ENCODE measurements at places on chromosomes 5 and 9. TPM values are rescaled to one million over a fixed set of nuclear protein-coding genes. Genes with fewer than 3 reads are reported as not detected.

GRCh38 chr9:6975198-6975597 is 217.4 kb downstream of the KDM4C start:
- no peaks in the 10 kb centered on the region for H3K4me1 ChIP-seq
- no peak for DNase-seq
- H3K4me3 ChIP-seq, result no peak overlapping the region
- peak overlapping the region; percentile 26 for H3K27ac ChIP-seq
- H3K36me3 ChIP-seq, result no peaks in the 10 kb centered on the region

DNA sequence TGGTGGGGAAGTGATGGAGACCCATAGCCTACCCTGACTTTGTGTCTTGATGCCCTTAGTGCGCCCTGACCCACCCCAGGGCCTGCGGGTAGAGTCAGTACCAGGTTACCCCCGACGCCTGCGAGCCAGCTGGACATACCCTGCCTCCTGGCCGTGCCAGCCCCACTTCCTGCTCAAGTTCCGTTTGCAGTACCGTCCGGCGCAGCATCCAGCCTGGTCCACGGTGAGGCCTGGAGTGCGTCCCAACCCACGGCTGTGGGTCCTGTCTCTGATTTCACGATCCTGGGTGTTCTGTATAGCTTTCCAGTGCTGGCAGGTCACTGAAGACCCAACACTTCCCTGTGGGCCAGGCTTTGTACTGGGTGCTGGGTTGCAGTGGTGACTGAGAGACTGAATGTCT is 4.0 kb downstream of the CCL27 start:
- no peak overlapping the region for H3K27ac ChIP-seq
- peaks cover 34% of the 10 kb centered on the region for H3K36me3 ChIP-seq
- H3K4me1 ChIP-seq, result peaks cover 26% of the 10 kb centered on the region
- no peak for DNase-seq
- H3K27me3 ChIP-seq, result no peaks in the 10 kb centered on the region

DNA sequence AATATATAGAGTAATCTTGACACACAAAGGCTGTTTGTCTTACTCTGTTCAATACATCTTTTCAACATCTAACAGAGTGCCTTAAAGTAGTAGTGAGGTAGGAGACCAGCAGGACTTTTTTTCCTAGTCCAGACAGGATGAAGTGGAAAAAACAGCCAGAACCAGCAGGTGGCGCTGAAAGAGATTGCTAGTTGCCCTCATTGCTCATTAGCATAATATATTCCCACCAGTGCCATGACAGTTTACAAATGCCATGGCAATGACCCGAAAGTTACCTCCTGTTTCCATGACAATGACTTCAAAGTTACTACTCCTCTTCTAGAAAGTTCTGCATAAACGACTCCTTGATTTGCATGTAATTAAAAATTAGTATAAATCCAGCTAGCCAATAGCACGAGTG is 387.4 kb downstream of the ACTL7B start:
- H3K4me3 ChIP-seq, result no peak overlapping the region
- H3K4me1 ChIP-seq, result peaks cover 22% of the 10 kb centered on the region
- no peaks in the 10 kb centered on the region for H3K27me3 ChIP-seq
- DNase-seq, result peak; percentile 21

DNA sequence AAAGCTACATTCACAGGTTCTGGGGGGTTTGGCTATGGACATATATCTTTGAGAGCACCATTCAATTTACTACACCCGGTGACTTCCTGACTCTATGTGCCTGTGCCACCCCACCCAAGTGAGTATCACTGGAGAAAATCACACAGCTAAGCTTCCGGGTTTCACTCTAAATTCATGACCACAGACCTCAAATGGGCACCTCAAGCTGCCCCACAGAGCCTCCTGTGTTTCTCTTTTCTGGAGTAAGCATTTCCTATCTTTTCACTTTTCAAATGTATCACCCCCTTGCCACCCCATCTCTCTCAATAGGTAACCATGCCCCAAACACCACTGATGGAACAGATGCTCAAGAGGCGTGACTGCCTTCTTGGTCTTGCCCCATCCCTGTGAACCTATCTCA is 49.2 kb upstream of the NEK6 start:
- H3K36me3 ChIP-seq, result no peaks in the 10 kb centered on the region
- no peaks in the 10 kb centered on the region for H3K4me1 ChIP-seq
- no peak overlapping the region for H3K4me3 ChIP-seq
- H3K27me3 ChIP-seq, result no peaks in the 10 kb centered on the region

DNA sequence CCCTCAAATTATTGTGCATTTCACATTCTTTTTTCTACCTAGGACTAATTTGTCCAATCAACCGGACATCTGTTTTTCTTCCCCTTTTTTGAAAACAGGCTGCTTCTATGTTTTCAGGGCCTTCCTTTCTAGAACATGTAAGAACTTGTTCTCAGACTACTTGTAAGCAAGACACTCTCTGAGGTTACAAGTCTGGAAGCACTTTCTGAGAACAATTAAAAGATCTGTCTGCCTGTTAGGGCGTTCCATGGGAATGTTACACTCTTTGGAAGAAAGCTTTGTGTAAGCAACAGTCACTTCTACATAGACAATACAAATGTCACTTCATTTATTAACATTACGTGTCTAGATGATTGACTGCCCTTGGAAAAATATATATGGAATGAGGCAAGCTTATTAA is 50.9 kb upstream of the HSPB3 start:
- no peaks in the 10 kb centered on the region for H3K27me3 ChIP-seq
- H3K4me3 ChIP-seq, result no peak overlapping the region
- no peaks in the 10 kb centered on the region for H3K4me1 ChIP-seq
- no peak overlapping the region for H3K27ac ChIP-seq

DNA sequence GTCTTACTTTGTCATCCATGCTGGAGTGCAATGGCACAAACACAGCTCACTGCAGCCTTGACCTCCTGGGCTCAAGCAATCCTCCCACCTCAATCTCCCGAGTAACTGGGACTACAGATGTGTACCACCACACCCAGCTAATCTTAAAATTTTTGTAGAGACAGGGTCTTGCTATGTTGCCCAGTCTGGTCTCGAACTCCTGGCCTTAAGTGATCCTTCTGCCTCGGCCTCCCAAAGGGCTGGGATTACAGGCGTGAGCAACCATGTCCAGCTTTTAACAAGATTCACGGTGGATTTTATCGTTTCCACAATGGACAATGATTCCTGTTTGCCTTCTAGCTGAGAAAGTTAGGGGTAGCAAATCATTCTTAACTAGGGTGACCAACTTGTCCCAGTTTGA is 165.9 kb downstream of the ZNF608 start:
- peak overlapping the region; percentile 71 for H3K27ac ChIP-seq
- peaks cover 28% of the 10 kb centered on the region for H3K4me1 ChIP-seq
- no peaks in the 10 kb centered on the region for H3K36me3 ChIP-seq
- H3K27me3 ChIP-seq, result no peaks in the 10 kb centered on the region

DNA sequence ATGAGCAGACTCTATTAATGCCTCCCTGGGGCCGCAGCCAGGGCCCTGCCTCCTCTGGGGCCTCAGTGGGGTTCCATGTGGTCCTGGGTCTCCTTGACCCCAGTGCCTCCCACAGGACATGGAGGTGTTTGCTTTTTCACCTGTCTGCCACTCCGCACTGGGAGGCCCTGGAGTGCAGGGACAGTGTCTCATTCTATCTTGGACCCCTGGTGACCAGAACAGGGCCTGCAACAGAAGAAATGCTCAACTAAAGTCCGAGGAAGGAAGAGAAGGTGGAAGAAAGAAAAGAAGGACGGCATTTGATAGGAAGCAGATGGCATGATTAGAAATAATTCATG is 243.2 kb downstream of the CDK5RAP2 start:
- H3K4me1 ChIP-seq, result no peaks in the 10 kb centered on the region
- H3K36me3 ChIP-seq, result no peaks in the 10 kb centered on the region
- no peak overlapping the region for H3K4me3 ChIP-seq
- no peak overlapping the region for H3K27ac ChIP-seq

DNA sequence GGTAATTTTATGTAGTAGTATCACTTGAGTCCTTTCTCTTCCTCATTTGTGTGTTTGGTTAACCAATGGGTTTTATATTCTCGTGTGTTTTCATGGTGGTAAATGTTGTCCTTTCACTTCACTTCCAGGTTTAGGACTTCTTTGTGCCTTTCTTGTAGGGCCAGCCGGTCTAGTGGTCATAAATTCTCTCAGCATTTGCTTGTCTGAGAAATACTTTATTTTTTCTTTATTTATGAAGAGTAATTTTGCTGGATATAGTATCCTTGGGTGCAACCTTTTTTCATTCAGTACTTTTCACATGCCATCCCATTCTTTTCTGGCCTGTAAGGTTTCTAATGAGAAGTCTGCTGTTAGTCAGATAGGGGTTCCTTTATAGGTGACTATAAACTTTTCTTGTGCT is 107.1 kb downstream of the GNA14 start:
- no peaks in the 10 kb centered on the region for H3K4me1 ChIP-seq
- no peak overlapping the region for H3K27ac ChIP-seq
- no peak overlapping the region for H3K4me3 ChIP-seq
- no peaks in the 10 kb centered on the region for H3K36me3 ChIP-seq
- no peaks in the 10 kb centered on the region for H3K27me3 ChIP-seq

DNA sequence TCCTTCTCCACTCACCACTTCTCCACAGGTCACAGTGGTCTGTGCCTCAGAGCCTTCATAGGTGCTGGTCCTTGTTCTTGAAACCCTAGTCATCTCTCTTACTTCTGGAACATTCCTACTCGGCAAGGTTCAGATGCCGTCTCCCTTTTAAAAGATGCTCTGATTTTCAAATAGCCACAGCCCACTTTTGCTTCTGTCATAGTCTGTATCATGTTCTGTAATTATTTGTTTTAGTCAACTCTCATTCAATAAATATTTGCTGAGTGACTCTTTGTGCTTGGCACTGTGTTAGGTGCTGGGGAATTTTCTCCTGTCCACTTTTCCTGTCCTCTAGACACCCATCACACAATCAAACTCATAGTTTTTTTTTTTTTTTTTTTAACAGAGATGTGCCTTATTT is 181.3 kb upstream of the IL12B start:
- H3K36me3 ChIP-seq, result no peaks in the 10 kb centered on the region
- H3K4me1 ChIP-seq, result peaks cover 4% of the 10 kb centered on the region
- no peak overlapping the region for H3K27ac ChIP-seq
- no peak for DNase-seq
- H3K27me3 ChIP-seq, result peaks cover 4% of the 10 kb centered on the region

The HTR1A gene
- not detected for polyA plus RNA-seq

The PCDHGB2 gene
- polyA plus RNA-seq, result not detected

The TEX48 gene
- polyA plus RNA-seq, result not detected

Data from stomach (tissue), 19 donors.